Stomach (tissue), 19 donors: ENCODE measurements at places on chromosomes 12 and 14. TPM values are rescaled to one million over a fixed set of nuclear protein-coding genes. Genes with fewer than 3 reads are reported as not detected.
A peak's percentile ranks its signal among the peaks of the same experiment; 100 is the strongest.

TAMALIN gene
- not detected for total RNA-seq

- H3K36me3 ChIP-seq: no peaks in the 10 kb centered on the region
- no peaks in the 10 kb centered on the region for H3K27me3 ChIP-seq
- H3K4me1 ChIP-seq: no peaks in the 10 kb centered on the region
- H3K27ac ChIP-seq: no peak overlapping the region
- no peak for DNase-seq
Observed at GRCh38 chr14:94906991-94907587, 137.2 kb upstream of the GSC start.

DNA sequence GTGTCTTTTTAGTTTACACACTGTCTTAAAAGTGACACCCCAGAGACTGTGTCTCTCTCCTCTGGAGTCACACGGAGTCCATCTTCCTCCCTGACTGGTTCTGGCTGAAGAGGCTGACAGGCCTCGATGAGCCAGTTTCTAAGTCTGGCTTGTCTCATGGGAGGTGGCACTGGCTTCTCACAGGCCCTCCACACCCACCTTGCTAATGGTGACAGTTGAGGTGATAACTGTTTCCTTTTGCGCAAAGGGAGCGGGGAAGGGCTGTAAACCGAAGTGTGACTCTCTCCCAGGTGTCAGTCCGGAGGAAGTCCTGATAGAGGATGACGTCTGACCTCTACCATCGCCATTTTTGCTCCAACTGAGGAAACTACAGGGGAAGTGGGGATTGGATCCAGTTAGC is 30.2 kb downstream of the KCTD10 start:
- peaks cover 77% of the 10 kb centered on the region for H3K36me3 ChIP-seq
- H3K27me3 ChIP-seq: no peaks in the 10 kb centered on the region
- H3K4me1 ChIP-seq: peaks cover 3% of the 10 kb centered on the region
- no peak overlapping the region for H3K27ac ChIP-seq
- no peak for DNase-seq

DNA sequence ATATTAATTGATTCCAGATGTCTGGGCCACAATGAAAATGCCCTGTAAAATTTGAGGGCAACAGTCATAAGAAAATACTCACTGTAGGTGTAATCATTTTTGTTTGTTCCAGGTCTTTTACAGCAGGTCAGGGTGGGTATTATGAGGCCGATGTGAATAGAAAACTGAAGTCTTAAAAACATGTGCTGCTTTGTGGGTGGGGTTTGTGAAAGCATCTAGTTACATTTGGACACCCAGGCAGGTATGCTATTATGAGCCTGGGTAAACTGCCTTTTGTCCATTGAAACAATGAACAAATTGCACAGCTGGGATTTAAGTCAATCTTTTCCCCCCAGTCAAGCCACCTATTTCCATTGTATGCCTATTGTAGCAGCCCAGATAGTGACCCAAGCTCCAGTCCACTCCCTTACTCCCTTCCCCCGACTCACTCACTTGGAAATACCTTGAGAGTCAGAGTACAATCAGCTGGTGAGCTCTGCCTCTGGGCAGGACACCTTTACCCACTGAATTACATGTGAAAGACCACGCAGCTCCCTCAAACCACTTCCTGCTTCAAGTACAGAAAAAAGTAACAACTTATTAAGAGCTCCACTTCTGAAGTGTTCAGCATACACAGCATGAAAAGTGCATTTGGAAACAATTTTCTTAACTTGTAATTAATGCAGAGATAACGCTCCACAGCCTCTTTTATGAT is 1.8 kb downstream of the IGF1 start:
- H3K4me3 ChIP-seq: peak overlapping the region; percentile 34
- H3K4me1 ChIP-seq: peaks cover 34% of the 10 kb centered on the region
- no peak overlapping the region for H3K27ac ChIP-seq
- DNase-seq: peak; percentile 28
- no peaks in the 10 kb centered on the region for H3K36me3 ChIP-seq

- H3K27me3 ChIP-seq: no peaks in the 10 kb centered on the region
- H3K27ac ChIP-seq: no peak overlapping the region
- H3K4me1 ChIP-seq: no peaks in the 10 kb centered on the region
- no peaks in the 10 kb centered on the region for H3K36me3 ChIP-seq
Observed at GRCh38 chr14:26265170-26265685, 332.6 kb downstream of the NOVA1 start.

- H3K27ac ChIP-seq: no peak overlapping the region
- H3K4me3 ChIP-seq: no peak overlapping the region
- no peaks in the 10 kb centered on the region for H3K4me1 ChIP-seq
- peak; percentile 55 for DNase-seq
Observed at GRCh38 chr12:76183459-76184186, 99.1 kb upstream of the NAP1L1 start.

OSBPL8 gene
- total RNA-seq: 140 TPM

PAWR gene
- 566 TPM for total RNA-seq

PRR4 gene
- total RNA-seq: 334 TPM

CLEC2B gene
- 30.1 TPM for total RNA-seq

DNA sequence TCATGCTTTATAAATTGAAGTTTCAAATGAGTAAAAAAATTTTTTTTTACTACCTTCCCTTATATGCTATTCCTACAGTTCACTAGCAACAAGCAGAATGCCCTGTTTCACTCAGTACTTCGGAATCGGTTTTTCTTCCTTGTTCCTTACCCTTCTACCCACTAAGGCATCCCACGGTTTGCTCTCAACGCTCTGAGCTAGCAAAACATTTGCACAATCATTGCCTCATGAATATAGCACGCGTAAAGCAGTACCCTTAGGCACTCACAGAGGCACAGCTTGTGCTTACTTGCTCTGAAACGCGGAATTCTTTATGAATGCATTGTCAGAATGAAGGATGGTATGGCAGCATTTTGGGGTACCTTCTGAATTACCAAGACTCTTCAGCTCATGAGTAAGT is 45.0 kb downstream of the PPP1R13B start:
- no peak overlapping the region for H3K27ac ChIP-seq
- H3K36me3 ChIP-seq: no peaks in the 10 kb centered on the region
- H3K27me3 ChIP-seq: no peaks in the 10 kb centered on the region
- H3K4me1 ChIP-seq: peaks cover 15% of the 10 kb centered on the region
- no peak for DNase-seq

GRCh38 chr12:104494137-104494792 is 37.5 kb downstream of the CHST11 start:
- DNase-seq: no peak
- no peak overlapping the region for H3K4me3 ChIP-seq
- no peaks in the 10 kb centered on the region for H3K27me3 ChIP-seq
- peaks cover 27% of the 10 kb centered on the region for H3K4me1 ChIP-seq
- H3K27ac ChIP-seq: peak overlapping the region; percentile 30

GALNT9 gene
- not detected for total RNA-seq

DNA sequence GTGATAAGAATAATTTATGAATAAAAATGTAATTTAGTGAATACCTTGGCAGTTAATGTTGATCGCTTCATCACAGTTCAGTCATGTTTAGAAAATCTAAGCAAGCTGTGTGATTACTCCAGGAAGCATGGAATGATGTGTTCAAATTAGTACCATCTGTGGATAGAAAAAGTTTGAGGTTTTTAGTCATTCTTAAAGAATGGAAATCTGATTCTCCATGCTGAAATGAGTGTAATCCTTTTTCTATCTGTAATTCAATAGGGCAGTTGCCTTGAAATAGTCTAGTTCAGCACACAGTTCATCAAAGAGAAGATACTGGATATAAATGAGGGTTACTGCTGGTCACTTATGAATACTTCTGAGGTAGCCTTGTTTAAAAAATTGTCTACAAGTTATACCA is 127.2 kb upstream of the MYF6 start:
- H3K27ac ChIP-seq: no peak overlapping the region
- no peaks in the 10 kb centered on the region for H3K4me1 ChIP-seq
- H3K4me3 ChIP-seq: no peak overlapping the region
- H3K36me3 ChIP-seq: no peaks in the 10 kb centered on the region
- H3K27me3 ChIP-seq: no peaks in the 10 kb centered on the region

GRCh38 chr14:76705214-76705613 is 56.1 kb upstream of the VASH1 start:
- no peak for DNase-seq
- H3K36me3 ChIP-seq: no peaks in the 10 kb centered on the region
- no peaks in the 10 kb centered on the region for H3K4me1 ChIP-seq
- no peaks in the 10 kb centered on the region for H3K27me3 ChIP-seq

DNA sequence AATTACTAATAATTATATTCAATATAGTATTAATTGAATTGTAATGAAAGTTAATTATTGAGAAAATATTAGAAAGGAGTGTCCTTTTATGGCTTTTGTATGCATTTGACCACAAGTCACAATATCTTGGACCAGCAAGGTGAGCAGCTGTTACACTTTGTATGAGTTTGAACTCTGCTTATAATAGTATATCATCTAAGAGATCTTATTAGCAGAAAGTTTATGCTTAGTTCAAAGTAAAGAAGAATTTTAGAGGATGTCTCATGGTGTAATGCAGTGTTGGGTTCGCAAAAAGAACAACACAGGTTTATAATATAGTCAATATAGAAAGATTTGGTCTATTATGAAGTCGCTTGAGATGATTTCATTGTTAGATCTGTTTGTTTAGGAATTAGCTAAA is 2.0 kb upstream of the TRIM9 start:
- DNase-seq: no peak
- H3K4me1 ChIP-seq: peaks cover 32% of the 10 kb centered on the region

FLVCR2 gene
- 0.89 TPM for total RNA-seq

MTA1 gene
- 49.8 TPM for total RNA-seq

GAS2L3 gene
- 7.8 TPM for total RNA-seq

DNA sequence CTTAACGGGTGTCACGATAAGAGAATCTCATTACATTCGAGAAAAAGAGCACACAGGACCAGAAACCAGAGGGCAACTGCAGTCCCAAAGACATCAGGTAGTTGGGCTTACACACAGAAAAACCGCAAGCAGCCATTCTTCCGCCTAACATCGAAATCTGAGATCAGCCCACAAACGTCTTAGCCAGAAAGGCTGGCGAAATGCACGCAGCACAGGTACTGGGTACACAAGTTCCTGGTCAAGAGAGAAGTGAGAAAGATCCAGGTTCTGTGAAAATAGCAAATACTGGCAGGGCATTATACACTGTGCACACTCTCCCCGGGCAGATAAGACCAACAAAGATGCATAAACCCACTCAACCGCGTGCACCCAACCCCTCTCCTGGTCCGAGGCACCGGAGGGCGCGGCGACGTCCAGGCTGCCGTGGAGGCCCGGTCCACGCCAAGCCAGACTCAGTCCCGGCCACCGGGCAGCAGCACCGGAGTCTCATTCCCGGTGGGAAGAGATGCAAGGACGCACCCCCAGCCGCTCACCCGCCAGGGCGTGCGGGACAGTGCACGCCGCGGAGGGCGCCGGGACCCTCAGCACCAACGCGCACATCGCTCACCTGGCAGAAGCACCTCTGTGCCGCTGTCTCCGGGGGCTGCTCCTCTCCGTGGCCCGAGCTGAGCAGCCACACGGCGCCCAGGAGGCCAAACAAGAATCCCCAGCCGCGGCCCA is 437 bp downstream of the ERO1A start:
- no peaks in the 10 kb centered on the region for H3K36me3 ChIP-seq
- peak overlapping the region; percentile 89 for H3K4me3 ChIP-seq
- DNase-seq: peak; percentile 64
- H3K4me1 ChIP-seq: peaks cover 53% of the 10 kb centered on the region
- peak overlapping the region; percentile 94 for H3K27ac ChIP-seq

LMNTD1 gene
- not detected for total RNA-seq

- no peak for DNase-seq
- H3K4me3 ChIP-seq: no peak overlapping the region
- H3K4me1 ChIP-seq: no peaks in the 10 kb centered on the region
- H3K27ac ChIP-seq: no peak overlapping the region
- H3K36me3 ChIP-seq: no peaks in the 10 kb centered on the region
Observed at GRCh38 chr14:32336702-32337101, 7.6 kb downstream of the AKAP6 start.

SIX1 gene
- not detected for total RNA-seq

GRCh38 chr12:15268927-15269552 is 47.8 kb upstream of the RERG start:
- DNase-seq: peak; percentile 31
- no peak overlapping the region for H3K4me3 ChIP-seq
- H3K27ac ChIP-seq: no peak overlapping the region
- H3K4me1 ChIP-seq: no peaks in the 10 kb centered on the region
- H3K36me3 ChIP-seq: no peaks in the 10 kb centered on the region

TMEM229B gene
- not detected for total RNA-seq

GRCh38 chr12:109542876-109543275 is 30.4 kb downstream of the MMAB start:
- peaks cover 5% of the 10 kb centered on the region for H3K4me1 ChIP-seq
- no peaks in the 10 kb centered on the region for H3K36me3 ChIP-seq
- no peak overlapping the region for H3K27ac ChIP-seq
- H3K27me3 ChIP-seq: peaks cover 11% of the 10 kb centered on the region

WASHC4 gene
- total RNA-seq: 128 TPM

GMFB gene
- total RNA-seq: 101 TPM

- H3K4me1 ChIP-seq: peaks cover 10% of the 10 kb centered on the region
- H3K27me3 ChIP-seq: peaks cover 6% of the 10 kb centered on the region
- H3K36me3 ChIP-seq: no peaks in the 10 kb centered on the region
- DNase-seq: peak; percentile 34
- H3K27ac ChIP-seq: no peak overlapping the region
- no peak overlapping the region for H3K4me3 ChIP-seq
Observed at GRCh38 chr14:50875359-50876070, 3.7 kb downstream of the ABHD12B start.

DNA sequence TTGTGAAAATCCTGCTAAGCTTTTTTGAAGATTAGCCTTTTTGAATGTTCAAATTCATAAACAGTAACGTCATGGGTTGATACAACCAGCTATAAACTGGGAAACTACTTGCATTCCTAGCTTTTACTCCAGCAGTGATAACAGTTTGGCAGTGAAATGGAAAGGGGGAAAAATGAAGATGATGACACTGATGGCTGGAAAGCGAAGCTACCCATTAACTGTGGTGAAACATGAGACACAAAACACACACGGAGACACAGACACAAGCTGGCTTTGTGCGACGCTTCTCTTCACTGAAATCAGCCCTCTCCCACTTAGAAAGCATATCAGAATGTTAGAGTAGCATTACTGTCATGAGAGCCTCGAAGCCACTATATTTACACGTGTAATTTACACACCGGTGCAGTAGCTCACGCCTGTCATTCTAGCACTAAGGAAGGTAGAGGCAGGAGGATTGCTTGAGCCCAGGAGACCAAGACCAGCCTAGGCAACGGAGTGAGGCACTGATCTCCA is 15.7 kb downstream of the VPS37B start:
- H3K27ac ChIP-seq: peak overlapping the region; percentile 49
- no peaks in the 10 kb centered on the region for H3K27me3 ChIP-seq
- no peaks in the 10 kb centered on the region for H3K36me3 ChIP-seq
- DNase-seq: no peak

PCNX4 gene
- total RNA-seq: 34.4 TPM

- peak; percentile 91 for DNase-seq
- peak overlapping the region; percentile 79 for H3K27ac ChIP-seq
- no peaks in the 10 kb centered on the region for H3K36me3 ChIP-seq
- peak overlapping the region; percentile 41 for H3K4me3 ChIP-seq
- H3K27me3 ChIP-seq: no peaks in the 10 kb centered on the region
- H3K4me1 ChIP-seq: no peaks in the 10 kb centered on the region
Observed at GRCh38 chr14:70254476-70254961, 65.8 kb upstream of the SLC8A3 start.
